Activated CD4-positive, alpha-beta T cell treated with anti-CD3 and anti-CD28 coated beads, Interleukin-2, amount 50 U/mL, for 4 hours (primary cell): ENCODE measurements at places on chromosomes 13 and 19.

DNA sequence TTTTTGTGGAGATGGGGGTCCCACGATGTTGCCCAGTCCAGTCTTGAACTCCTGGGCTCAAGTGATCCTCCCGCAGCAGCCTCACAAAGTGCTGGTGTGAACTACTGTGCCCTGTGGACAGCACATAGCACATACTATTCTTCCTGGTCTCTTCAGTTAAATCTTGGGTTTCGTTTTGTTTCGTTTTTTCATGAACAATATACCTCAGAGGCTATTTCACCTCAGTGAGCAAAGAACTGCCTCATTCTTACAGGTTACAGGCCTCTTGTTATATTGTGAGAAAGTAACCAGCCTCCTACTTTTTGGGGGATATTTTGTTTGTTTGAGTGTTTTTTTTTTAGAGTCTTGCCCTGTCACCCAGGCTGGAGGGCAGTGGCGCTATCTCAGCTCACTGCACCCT is 1.3 kb upstream of the C3 start:
- DNase-seq = no peak

- DNase-seq = peak; percentile 53
Measured at GRCh38 chr19:40055832-40056504, at the start of gene ZNF780B. Gene ZNF780B, minus strand, starts transcription at chr19:40056231. Its CDS starts 5,899 bp downstream, at chr19:40050332.

- peak; percentile 41 for DNase-seq
Measured at GRCh38 chr13:48562296-48563066, 29.6 kb upstream of the RCBTB2 start.

- DNase-seq = no peak
Measured at GRCh38 chr13:96216543-96216942, 126.6 kb downstream of the HS6ST3 start.

DNA sequence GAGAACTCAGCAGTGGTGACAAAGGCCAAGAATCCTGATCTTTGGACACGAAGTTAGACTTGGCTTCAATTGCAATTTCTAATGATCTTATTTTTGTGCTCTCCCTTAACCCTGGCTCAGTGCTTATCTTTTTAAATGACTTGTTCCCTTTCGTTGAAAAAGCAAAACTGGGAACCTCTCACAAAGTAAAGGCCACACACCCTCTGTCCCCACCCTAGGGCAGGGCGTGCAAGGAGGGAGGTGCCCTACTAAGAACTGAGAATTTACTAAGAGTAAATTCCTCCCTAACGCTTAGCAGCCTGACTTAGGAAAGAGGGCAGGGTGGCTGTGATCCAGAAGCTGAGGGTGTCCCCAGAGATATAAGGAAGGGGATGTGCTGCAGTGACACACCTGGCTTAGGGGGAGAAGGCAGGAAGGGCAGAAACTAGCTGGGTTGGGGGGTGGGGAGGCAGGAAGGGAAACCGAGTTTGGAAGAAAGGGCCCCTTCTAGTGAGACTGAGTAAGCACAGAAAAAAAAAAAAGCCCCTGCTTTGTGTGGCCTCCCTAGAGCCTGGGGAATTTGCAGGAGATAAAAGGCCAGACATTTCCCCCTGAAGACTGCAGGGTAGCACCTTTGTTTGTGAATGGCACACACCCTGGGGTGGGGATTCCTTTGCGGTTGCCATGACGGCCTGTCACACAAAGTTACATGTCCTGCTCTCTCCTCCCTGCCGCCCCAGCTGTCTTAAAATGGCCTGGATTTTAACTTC is 435.1 kb downstream of the EFNB2 start:
- no peak for DNase-seq

GRCh38 chr19:6773323-6773931 is 919 bp downstream of the VAV1 start:
- DNase-seq = no peak

GRCh38 chr13:87953381-87953780 is 282.2 kb downstream of the SLITRK5 start:
- no peak for DNase-seq

GRCh38 chr19:32542477-32543108 is 38.4 kb upstream of the PDCD5 start:
- no peak for DNase-seq

GRCh38 chr13:28761586-28761985 is 42.8 kb upstream of the SLC46A3 start:
- DNase-seq = no peak

GRCh38 chr13:94656766-94657165 is 55.1 kb downstream of the GPR180 start:
- DNase-seq = no peak

GRCh38 chr13:84730376-84730775 is 848.1 kb upstream of the SLITRK1 start:
- DNase-seq = no peak

- DNase-seq = peak; percentile 33
Measured at GRCh38 chr13:23695711-23696464, 125.7 kb downstream of the TNFRSF19 start.
